ENCODE measurements at places on chromosomes 13 and 19.

DNA sequence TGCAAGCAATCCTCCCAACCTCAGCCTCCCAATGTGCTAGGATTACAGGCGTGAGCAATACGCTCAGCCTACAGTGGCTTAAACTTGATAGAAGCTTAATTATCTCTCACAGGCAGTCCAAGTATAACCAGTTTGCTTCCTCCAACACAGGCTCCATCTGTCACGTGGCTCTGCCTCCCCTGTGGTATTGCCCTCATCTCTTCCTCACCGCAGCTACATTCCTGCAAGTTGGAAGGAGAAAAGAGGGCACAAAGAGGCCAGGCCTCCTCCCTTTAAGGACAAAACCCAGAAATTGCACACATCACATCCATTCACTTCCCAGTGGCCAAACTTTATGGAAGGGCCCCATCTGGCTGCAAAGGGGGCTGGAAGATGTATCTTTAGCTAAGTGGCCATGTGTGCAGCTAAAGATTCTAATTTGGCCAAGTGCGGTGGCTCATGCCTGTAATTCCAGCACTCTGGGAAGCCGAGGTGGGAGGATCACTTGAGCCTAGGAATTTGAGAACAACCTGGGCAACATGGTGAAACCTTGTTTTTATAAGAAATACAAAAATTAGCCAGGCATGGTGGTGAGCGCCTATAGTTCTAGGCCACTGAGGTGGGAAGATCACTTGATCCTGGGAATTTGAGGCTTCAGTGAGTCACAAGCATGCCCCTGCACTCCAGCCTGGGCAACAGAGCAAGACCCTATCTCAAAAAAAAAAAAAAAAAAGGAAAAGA lies 3.1 kb upstream of the SDHAF1 start:
- DNase-seq = no peak

DNA sequence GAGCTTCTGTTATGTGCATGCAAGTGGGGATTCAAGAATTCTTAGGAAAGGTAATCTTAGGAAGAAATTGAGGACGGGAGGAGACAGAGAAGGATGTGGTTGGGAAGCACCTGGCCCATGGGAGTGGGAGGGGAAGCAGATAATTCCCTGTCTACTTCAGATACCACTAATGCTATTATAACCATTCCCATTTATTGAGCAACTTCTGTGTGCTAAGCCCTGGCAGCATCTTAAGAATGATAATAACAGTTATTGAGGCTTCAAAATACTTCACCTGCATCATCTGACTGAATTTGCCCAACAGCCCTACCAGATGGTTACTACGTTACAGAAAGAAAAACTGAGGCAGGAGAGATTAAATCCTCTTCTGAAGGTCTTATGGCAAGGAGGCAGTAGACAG lies 1.4 kb downstream of the EPS8L1 start:
- DNase-seq = no peak

GRCh38 chr19:33241530-33242101 lies 16.0 kb upstream of the SLC7A10 start:
- no peak for DNase-seq

DNA sequence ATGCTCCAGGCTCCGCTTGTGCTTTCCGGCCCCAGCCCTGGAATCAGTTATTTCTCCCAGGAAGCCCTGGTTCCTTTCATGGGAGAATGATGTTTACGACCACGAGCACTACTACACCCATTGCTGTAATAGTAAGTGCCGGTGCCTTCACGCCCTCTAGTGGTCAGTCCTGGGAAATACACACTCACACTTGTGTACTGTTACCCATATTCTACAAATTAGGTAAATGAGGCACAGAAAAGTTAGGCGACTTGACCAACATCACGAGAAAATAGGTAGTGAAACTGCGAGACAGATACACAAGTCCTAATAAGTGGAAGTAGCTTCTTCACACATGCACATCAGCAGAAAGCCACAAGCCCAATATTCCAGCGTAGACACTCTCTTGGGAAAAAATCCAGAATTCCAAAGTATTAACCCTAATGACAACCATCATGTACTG lies 21.7 kb downstream of the CEACAM21 start:
- DNase-seq = peak; percentile 56

- DNase-seq = no peak
These were observed 106.8 kb downstream of the STOML3 start for GRCh38 chr13:38883783-38884182.

DNA sequence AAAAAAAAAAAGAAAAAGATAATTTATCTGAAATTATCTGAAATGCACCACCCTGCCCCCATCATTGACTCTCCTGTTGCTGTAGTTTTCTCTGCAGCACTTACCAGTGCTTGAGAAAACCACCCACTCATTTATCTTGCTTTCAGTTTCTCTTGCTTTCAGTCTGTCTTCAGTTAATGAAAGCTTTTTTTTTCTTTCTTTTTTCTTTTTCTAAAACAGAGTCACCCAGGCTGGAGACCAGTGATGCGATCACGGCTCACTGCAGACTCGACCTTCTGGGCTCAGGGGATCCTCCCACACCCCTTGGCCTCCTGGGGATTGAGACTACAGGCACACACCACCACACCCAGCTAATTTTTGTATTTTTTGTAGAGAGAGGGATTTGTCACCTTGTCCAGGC lies 4.3 kb upstream of the ACP5 start:
- no peak for DNase-seq

DNA sequence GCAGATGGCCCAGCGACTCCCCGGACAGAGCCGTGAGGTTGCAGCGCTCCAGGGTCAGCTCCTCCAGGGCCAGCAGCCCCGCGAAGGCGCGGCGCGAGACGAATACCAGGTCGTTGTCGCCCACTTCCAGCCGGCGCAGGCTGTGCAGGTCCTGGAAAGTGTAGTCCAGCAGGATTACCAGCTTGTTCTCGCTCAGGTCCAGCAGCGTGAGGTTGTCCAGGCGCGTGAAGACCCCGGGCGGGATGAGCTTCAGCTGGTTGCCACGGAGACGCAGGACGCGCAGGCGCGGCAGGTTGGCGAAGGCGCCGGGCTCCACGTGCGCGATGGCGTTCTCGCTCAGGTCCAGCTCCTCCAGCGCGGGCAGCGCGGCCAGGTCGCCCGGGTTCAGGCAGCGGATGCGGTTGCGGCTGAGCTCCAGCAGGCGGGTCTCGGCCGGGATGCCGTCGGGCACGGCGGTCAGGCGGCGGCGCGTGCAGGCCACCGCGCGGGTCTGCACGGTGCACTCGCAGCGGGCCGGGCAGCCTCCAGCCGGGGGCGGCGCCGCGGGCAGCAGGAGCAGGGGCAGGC lies 9.3 kb upstream of the PEAK3 start:
- peak; percentile 62 for DNase-seq

- no peak for DNase-seq
These were observed 722 bp upstream of the ICAM1 start for GRCh38 chr19:10270180-10270615.

DNA sequence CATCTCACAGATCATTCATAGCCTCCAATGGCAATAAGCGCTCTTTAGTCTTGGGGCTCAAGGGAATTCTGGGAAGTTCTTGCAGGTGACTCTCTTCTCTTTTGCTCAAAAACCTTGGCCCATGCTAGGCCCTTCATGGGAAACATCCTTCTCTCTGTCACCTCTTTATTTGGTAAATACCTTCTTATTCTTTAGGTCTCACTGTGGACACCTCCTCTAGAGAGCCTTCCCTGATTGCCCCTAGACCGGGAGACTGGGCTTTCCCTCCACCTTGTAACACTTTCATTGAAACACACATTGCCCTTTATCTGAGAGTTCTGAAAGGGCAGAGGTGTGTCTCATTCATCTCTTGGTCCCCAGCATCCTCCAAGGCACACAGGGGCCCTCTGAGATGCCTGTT lies 1.9 kb downstream of the C19orf81 start:
- no peak for DNase-seq
